ENCODE measurements at places on chromosomes 12 and 14.
A peak's percentile ranks its signal among the peaks of the same experiment; 100 is the strongest.

- no peak for DNase-seq
Measured at GRCh38 chr12:52245962-52246569, 13.0 kb downstream of the KRT7 start.

GRCh38 chr12:49889361-49890095 lies 14.2 kb downstream of the FAIM2 start:
- no peak for DNase-seq

DNA sequence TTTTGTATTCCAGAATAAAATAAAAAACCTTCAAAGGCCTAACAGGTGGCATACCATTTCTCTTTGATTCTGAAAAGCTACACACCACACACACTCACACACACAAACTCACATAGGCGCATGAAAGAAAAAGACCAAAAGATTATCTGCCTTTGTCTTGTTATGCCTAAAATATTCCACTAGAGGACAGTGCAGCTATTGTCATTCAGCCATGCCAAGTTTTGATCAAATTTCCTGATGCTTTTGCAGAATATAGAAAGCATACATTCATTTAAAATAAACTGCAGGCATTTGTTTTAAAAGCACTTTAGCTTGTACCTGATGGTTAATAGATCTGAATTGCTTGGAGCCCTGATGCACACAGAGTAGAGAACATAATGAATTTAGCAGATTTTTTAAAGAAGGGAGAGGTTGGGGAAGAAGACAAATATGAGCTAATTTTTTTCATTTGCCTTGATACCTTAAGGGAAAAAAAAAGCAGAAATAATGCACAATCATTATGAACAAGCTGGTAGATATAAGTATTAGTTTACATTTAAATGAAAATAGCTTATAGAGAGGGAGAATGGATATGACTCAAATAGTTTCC lies 1766.9 kb upstream of the SEL1L start:
- DNase-seq = no peak

DNA sequence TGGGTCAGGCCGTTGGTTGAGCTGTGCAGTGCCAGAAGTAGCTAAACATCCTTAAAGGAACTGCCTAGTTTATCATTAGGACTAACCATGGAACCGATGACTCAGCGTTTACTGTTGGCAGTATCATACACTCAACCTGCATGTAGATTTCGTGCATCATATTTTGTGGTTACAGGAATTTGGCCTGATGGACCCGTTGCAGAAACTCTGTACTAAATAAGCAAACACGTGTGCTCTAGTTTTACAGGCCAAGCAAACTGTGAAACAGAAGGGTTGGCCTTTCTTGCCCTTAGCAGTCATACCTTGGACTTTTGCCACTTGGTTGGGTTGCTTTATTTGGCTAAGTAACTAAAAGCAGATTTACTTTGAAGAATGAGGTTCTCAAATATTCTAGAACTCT lies 35.6 kb downstream of the DGLUCY start:
- DNase-seq = no peak

DNA sequence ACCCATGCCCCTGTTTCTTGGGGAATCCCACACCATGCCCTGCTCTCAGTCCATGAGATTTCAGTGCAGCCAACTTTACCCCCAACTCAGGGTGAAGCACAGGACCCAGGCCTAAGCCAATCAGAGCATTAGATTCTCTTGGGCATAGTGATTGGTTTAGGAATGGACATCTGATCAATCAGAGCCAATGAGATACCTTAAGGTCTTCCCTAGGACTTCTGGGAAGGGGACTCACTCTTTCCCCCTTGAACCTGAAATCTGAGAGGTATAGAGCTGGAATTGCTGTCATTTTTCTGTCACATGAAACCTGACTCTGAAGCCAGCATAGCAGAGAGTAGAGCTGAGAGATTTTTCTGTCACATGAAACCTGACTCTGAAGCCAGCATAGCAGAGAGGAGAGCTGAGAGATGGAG lies 127.1 kb downstream of the ZFP36L1 start:
- DNase-seq = no peak

GRCh38 chr14:96622926-96623325 lies 120.7 kb downstream of the PAPOLA start:
- no peak for DNase-seq

GRCh38 chr12:71755146-71755892 lies 656 bp downstream of the RAB21 start:
- peak; percentile 55 for DNase-seq

DNA sequence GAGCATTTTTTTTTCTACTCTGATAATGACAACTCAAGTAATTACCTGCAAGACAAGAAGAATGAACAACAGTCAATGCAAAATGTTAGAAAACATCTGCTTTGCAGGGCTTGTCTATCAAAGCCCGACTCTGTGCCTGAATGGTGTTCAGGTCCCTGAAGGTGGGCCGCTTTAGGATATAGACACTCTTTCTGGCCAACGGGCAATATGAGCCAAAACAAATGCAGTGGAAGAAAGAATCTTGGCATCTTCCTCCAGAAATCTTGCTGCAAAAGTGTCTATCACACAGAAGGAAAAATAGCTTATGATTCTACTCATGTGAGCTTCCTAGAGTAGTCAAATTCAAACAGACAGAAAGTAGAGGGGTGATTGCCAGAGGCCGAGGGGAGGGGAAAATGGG lies 32.7 kb downstream of the FOS start:
- no peak for DNase-seq

DNA sequence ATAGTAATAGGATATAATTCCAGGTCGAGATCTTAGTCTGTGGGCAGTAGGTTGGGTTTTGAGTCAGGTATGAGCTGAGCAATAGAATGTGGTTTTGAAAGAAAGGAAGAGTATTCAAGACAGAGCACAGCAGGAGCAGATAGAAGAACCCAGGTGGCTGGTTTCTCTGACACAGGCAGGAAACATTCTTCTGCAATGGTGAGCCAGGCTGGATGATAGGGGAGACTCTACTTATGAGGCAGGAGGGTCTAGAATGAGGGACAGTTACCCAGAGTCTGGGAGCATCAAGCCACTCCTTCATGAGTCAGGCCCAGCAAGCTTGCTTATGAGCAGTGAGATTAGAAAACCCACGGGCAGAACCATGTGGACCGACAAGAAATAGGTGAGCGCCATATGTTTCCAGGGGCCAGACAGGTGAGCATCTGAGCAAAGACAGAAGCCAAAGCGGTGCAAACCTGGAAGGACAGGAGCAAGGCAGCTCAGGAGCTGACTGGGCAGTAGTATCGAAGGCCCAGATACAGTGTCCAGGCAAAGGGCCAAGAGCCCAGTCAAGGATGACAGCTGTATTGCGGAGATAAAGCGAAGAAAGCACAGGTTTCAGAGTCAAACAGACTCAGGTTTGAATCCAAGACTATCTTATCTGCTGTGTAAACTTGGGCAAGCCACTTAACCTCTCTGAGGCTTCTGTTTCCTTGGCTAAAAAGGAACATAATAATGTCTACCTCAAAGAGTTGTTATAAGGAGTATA lies 22.5 kb upstream of the PCNX1 start:
- DNase-seq = no peak

DNA sequence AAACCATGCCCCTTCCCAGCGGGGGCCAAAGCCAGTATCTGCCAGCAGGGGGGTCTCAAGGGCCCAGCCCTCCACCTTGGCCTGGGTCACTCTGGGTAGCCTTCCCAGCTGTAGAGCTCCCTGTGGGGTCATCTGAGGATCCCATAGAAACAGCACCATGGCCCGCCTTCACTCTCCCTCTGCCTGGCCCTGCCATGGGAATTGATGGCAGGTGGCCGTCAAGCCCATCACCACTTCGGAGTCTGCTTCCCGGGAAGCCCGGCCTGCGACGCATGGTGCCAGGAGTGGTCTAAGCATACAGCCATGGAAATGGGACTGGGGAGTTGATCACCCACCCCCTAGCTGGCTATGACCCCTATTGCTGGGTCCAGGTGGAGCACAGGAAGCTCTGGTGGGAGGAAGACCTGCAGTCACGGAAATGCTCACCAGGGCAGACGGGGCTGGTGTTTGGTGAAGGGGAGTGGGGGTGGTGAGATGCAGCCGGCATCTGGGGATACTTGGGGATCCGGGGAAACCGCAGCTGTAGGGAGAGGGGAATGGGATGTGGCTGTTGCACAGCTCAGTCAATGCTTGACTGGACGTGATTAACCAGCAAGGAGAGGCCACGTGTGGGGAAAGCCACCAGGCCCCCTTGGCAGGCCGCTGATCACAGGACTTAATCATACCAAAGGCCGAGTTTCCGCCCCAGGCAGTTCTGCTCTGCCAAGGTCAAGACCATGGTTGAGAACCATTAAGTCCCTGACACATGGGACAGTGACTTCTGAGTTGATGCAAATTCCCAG lies 52.2 kb upstream of the DIO3 start:
- peak; percentile 7 for DNase-seq

GRCh38 chr12:57782243-57782607 lies 362 bp upstream of the TSFM start:
- DNase-seq = no peak

DNA sequence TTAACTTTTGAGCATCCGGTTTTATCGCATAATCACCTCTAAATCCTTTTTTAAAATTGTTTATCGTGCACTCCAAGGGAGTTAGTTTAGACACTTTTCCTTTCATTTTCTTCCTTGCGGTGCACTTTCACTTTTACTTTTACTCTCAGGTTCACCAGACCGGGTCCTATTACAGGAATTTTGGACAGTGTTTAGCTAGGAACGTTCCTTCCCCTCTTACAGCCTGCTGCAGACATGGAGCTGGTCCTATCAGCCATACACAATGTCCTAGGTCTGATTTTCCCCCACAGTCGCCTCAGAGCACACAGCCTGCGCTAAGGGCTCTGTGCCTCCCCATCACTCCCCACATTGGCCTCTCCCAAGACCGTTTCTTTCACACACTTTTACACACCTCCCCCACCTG lies 103.9 kb downstream of the ALG10 start:
- DNase-seq = no peak

GRCh38 chr12:40819436-40820108 lies 127.3 kb downstream of the CNTN1 start:
- no peak for DNase-seq

DNA sequence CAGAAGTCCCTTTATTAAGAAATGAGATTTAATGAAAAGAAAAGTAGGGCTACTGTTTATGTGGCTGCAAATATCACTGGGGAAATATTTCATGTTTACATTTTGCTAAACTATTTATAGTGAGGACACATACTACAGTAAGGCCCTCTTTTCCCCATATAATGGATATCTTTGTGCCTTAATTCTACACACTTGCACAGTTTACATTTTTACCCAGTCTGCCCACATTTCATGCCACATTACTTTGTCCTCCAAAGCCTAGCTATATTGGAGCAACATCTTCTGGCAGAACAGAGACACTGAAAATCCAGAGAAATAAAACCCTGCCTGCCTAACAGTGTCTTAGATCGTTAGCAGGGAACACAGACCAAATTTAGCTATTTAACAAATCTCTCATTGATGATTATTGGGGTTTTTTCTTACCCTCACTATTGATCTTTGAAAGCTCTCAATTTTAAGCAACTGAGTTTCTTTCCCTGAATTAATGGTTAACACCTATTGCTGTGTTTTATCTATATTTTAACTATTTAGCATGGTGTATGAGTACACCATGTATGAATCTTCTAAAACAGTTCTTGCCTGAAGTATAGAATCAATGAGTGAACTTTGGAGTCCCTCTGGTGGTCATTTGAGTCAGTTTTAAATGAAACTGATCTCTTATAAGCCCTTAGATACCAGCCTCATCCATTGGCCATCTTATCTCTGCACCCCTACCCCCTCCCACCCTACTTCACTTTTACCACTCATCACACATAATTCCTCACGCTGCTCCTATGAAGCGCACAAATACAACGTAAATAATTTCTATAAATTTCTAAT lies 170.2 kb downstream of the BCAT1 start:
- no peak for DNase-seq

- DNase-seq = no peak
Measured at GRCh38 chr12:70255311-70255710, 12.1 kb downstream of the CNOT2 start.

Measured in T-helper 1 cell (primary cell).